RWPE2 (cell line): ENCODE measurements at places on chromosomes 3 and 15.
A peak's percentile ranks its signal among the peaks of the same experiment; 100 is the strongest.

GRCh38 chr15:81334768-81335435, 11.0 kb upstream of the STARD5 start:
- no peak for DNase-seq

DNA sequence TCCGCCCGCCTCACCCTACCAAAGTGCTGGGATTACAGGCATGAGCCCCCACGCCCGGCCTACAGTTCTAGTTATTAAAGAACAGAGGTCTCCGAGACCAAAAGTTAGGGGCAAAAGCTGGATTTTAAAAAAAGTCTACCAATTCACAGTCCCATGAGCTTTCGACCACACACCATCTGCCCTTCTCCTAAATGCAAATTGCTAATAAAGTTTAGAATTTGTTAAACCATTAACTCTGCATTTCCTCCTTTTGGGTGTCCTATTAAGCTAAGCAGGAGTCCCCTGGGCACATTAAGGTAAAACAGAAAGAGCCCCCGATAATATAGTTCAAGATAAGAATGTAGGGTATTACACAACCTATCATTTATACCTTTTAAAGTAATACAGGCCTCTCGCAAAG, 322.7 kb downstream of the FOXP1 start:
- no peak for DNase-seq

DNA sequence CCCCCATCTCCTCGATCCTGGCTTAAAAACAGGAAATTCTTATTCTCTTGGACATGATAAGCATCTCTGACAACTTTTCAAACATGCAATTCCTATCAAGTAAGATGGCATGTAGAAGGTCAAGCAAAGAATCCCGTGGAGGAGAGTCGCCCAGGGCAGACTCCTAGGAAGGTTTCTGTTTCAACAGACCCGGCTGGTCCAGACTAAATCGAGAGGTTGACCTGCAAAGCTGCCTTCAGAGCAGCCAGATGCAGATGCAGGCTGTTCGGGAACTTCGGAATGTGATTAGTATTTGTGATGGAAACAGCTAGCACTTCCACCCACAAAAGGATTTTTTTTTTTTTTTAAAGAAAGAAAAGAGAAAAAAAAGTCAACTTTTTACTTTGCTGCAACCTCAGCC, 216.8 kb downstream of the NR1D2 start:
- no peak for DNase-seq

- peak; percentile 15 for DNase-seq
Measured at GRCh38 chr3:112931736-112932521, 43.0 kb downstream of the CD200R1 start.

GRCh38 chr15:90665288-90666134, 51.6 kb upstream of the BLM start:
- DNase-seq: peak; percentile 86

DNA sequence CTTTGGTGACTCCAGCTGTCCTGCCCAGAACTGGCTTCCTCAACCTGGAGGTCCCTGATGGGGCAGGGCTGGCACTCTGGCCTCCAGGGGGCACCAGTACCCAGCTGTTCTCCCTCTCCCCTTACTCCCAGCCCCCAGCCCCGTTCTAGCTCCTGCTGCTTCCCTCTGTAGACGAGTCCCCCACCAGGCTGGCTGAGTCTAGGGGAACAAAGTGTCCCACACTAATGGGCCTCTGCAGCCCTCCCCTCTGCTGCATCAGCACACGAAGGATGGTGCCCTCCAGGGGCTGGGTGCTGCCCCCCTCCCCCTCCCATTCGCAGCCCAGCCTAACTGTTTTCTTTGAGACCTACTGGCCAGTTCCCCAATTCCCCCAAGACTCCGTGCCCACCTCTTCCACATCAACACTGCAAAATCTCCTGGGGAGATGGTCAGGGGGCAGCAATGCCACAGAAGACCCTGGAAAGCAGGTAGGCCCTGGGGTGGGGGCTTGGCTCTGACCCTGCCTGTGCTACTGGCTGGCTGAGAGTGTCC, 4.2 kb downstream of the RHCG start:
- peak; percentile 73 for DNase-seq

DNA sequence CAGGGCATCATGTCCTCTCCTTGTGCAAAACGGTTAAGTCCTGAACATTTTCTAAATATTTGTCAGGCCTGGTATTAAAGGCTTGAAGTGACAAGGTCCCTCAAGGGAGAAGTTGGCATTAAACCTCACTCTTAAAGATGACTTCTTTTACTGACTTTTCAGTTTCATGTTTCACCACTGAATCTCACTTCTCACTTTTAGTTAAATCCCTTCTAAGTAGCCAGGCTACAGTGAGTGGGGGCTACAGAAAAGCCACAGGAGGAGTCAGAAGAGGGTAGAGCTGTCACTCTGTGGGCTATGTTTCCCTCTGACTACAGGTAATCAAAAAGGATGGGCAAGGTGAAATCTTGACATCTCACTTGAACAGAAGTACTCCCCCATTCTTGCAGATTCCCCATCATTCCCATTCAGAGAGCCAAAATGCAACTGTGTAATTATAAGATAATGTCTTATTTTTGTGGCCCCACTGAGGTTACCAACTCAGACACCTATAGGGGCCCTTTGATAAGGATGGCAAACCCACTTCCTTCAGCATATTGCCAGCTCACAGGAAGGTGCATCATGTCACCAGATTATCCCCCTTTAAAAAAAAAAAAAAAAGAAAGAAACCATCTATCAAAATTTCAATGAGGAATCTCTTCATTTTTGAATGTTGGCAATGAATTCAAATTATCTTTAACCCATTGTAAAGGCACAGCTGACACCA, 790.1 kb upstream of the CFAP20DC start:
- DNase-seq: no peak
